ENCODE measurements at places on chromosomes 11 and 22. TPM values are rescaled to one million over a fixed set of nuclear protein-coding genes. Genes with fewer than 3 reads are reported as not detected.

DNA sequence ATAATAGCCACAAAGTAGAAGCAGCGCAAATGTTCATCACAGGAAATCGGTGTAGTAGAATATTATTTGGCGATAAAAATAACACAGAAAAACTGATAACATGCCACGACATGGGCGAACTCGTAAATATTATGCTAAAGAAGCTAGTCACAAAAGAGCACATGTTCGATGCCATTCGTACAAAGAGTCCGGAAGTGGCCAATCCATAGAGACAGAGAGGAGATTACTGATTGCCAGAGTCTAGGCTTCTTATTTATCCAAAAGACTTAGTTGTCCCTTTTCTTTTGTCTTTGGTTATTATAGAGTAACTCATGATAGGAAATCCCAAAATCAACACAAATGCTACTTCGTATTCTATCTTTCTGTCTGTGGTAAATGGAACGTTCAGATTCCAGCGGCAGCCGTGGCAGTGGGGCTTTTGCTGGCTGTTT, 56.5 kb downstream of the MED15 start:
- H3K4me3 ChIP-seq: no peak overlapping the region
- H3K27ac ChIP-seq: no peak overlapping the region
- no peaks in the 10 kb centered on the region for H3K27me3 ChIP-seq
- no peak for DNase-seq
- H3K36me3 ChIP-seq: no peaks in the 10 kb centered on the region

The CST6 gene
- total RNA-seq: not detected

GRCh38 chr11:126878913-126879482, 121.6 kb downstream of the KIRREL3 start:
- no peaks in the 10 kb centered on the region for H3K36me3 ChIP-seq
- H3K27ac ChIP-seq: no peak overlapping the region
- no peaks in the 10 kb centered on the region for H3K27me3 ChIP-seq
- H3K4me1 ChIP-seq: no peaks in the 10 kb centered on the region
- no peak for DNase-seq

DNA sequence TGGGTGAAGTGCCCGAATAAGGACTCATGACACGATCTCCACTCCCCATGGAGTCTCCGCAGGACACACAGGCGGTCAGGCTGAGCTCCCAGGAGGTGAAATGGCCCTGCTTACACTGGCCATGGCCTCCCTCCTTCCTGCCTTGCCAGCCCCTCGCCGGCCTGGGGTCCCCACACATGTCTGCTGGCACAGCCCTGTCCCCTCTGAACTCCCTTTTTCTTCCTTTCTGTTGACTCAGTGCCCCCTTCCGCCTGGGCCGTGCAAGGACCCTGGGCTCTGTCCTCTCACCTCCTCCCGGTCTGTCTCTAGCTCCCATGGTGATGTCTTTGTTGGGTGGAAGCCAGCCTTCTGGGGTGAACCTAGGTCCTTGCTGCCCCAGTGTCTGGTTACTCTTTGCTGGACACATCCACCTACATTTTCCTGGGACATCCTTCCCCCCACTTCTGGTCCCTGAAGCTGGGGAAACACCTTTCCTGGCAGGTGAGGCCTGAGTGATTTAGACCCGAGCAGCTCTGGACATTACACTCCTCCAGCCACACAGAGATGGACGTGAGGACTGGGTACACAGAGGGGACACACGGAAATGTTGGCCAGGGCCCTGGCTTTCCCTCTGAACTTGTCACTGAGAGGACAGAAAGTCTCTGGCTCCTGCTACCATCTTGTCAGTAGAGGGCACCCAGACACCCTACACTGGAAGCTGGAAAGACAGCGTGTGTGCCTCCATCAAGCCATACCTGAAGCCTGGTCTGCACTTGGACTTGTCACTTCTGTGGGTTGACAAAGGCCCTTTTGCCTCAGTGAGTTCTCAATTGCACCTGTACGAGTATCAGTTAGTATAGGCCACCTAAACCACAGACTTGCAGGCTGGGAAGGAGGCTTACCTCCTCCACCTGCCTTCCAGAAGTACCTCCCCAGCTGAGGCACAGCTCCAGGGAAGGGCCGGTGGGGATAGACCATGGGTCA, 864.3 kb downstream of the TBC1D22A start:
- no peaks in the 10 kb centered on the region for H3K27me3 ChIP-seq
- no peak overlapping the region for H3K27ac ChIP-seq
- no peaks in the 10 kb centered on the region for H3K4me1 ChIP-seq
- no peaks in the 10 kb centered on the region for H3K36me3 ChIP-seq

The MUC6 gene
- not detected for total RNA-seq

DNA sequence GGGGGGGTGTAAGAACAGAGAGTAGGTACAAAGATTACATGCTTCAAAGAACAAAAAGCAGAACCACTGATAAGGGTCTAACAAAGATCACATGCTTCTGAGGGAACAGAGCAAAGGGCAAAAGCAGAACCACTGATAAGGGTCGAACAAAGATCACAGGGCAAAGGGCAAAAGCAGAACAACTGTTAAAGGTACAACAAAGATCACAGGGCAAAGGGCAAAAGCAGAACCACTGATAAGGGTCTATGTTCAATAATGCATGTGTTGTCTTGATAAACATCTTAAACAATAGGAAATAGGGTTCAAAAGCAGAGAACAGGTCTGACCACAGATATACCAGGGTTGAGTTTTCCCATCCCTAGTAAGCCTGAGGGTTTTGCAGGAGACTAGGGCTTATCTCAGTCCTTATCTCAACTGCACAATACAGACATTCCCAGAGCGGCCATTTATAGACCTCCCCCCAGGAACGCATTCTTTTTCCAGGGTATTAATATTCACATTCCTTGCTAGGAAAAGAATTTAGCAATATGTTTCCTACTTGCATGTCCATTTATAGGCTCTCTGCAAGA, 81.9 kb upstream of the PGR start:
- no peak for DNase-seq
- no peaks in the 10 kb centered on the region for H3K4me1 ChIP-seq
- H3K36me3 ChIP-seq: no peaks in the 10 kb centered on the region
- H3K4me3 ChIP-seq: no peak overlapping the region

The KRTAP5-1 gene
- total RNA-seq: not detected

- H3K27me3 ChIP-seq: no peaks in the 10 kb centered on the region
- H3K4me1 ChIP-seq: no peaks in the 10 kb centered on the region
- no peak overlapping the region for H3K27ac ChIP-seq
- H3K4me3 ChIP-seq: no peak overlapping the region
- no peaks in the 10 kb centered on the region for H3K36me3 ChIP-seq
Observed at GRCh38 chr22:28507896-28508295, 171.7 kb downstream of the TTC28 start.

The ART5 gene
- total RNA-seq: 2.4 TPM

- H3K27me3 ChIP-seq: no peaks in the 10 kb centered on the region
- peak overlapping the region; percentile 71 for H3K4me3 ChIP-seq
- H3K27ac ChIP-seq: peak overlapping the region; percentile 49
- H3K4me1 ChIP-seq: no peaks in the 10 kb centered on the region
- H3K36me3 ChIP-seq: no peaks in the 10 kb centered on the region
Observed at GRCh38 chr22:41198027-41198580, 7.0 kb upstream of the L3MBTL2 start.

- no peak overlapping the region for H3K27ac ChIP-seq
- no peaks in the 10 kb centered on the region for H3K36me3 ChIP-seq
- no peaks in the 10 kb centered on the region for H3K27me3 ChIP-seq
- no peak for DNase-seq
Observed at GRCh38 chr11:33329705-33330329, 72.6 kb downstream of the HIPK3 start.

DNA sequence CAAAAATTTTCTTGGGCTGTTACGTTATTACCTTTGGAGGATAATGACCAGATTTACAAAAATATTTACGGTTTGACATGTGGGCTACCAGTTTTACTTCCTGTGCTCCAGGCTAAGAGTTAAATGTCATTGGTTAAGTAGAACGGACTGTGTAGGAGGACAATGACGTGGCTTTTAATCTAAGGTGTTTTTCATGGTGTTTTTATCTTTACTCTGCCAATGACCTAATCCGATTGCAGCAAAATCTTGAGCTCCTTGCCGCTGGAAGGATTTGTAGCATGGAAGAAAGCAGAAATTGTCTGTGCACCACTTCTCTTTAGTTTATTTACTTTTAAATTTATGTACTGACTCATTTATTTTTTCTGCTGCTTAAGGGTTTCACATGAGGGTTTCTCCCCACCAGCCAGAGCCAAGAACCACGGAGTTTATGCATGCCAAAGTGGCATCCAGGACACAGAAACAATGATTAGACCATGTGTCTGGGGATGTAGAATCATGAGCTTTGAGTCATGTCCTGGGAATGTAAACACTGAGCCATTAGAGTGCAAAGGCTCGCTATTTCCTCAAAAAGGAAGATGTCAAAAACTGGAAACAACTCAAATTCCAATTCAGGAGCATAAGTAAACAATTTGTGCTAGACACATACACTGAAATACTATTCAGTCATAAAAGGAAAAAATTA, 1.9 kb upstream of the CARD16 start:
- H3K36me3 ChIP-seq: no peaks in the 10 kb centered on the region
- H3K27me3 ChIP-seq: no peaks in the 10 kb centered on the region
- H3K4me3 ChIP-seq: no peak overlapping the region
- peak; percentile 18 for DNase-seq
- no peaks in the 10 kb centered on the region for H3K4me1 ChIP-seq
- H3K27ac ChIP-seq: peak overlapping the region; percentile 48

DNA sequence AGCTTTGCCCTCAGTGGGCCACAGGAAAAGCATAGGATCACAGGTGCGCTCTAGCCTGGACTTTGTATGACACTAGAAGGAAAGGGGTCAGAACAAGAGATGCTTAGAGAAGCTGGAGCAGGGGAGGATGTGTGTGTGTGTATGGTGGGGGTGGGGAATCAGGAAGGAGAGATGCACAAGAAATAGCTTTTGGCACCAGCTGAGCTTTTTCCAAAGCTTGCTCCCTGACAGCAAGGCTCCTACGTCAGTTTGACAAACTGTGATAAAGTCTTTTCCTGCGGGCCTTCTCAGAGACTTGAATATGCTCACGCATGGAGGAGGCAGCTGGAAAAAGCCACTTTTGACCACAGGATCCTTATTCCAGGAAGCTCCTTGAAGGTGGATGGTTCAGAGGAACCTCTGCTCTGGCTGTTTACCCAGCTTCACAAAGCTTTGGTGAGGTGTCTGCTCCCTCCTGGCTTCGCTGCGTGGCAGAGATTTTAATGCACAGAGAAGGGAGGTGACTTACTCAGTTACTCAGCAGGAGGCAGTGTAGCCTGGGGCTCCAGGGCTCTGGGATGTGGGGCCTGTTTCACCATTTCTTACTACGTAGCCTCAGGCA, 3.9 kb downstream of the CDC42EP1 start:
- peaks cover 31% of the 10 kb centered on the region for H3K4me1 ChIP-seq
- H3K27ac ChIP-seq: peak overlapping the region; percentile 100
- peak; percentile 30 for DNase-seq
- no peaks in the 10 kb centered on the region for H3K27me3 ChIP-seq

The FJX1 gene
- total RNA-seq: 48.5 TPM

DNA sequence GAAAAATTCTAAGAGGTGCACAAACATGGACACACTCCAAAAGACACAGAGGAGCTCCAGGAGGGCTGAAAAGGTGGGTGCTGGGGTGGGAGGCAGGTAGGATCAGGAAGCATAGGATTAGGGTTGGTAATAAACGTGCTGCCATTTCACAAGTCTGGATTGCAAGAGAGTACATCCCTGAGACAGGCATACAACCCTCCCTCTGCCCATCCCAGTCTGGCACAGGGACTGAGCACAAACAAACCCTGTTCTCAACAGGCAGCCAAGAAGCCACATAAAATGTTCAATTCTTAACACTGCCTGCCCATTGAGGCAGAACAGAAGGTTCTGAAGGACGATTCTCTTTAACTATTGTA, 18.5 kb downstream of the SLC35F2 start:
- no peaks in the 10 kb centered on the region for H3K4me1 ChIP-seq
- H3K4me3 ChIP-seq: no peak overlapping the region
- H3K36me3 ChIP-seq: no peaks in the 10 kb centered on the region
- no peaks in the 10 kb centered on the region for H3K27me3 ChIP-seq
- DNase-seq: no peak

The MIEF1 gene
- total RNA-seq: 23.0 TPM

The CBLIF gene
- total RNA-seq: not detected

- DNase-seq: no peak
- H3K4me3 ChIP-seq: no peak overlapping the region
- H3K27me3 ChIP-seq: no peaks in the 10 kb centered on the region
- no peaks in the 10 kb centered on the region for H3K36me3 ChIP-seq
Observed at GRCh38 chr11:120613264-120614226, 102.0 kb downstream of the GRIK4 start.

The OR9Q2 gene
- not detected for total RNA-seq

The FGF3 gene
- not detected for total RNA-seq

- peaks cover 3% of the 10 kb centered on the region for H3K27me3 ChIP-seq
- no peak overlapping the region for H3K4me3 ChIP-seq
- no peaks in the 10 kb centered on the region for H3K36me3 ChIP-seq
Observed at GRCh38 chr11:62238151-62238550, 3.9 kb upstream of the SCGB1D2 start.

DNA sequence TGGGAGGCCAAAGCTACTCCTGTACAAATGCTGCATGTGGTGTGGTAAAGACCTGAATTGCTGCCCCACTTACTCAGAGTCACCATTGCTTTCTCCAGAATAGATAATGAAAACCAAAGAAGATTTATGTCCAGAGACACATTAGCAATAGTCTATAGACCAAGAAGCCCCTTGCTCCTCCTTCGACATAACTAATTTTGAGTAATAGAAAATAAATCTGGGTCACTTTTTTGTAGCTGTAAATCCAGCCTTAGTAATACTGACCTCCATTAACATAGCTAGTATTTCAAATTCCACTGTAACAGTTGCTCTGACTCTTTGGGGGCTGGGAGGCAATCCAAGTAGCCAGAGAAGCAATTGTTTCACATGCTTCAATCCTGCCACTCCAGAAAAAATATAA, 145.9 kb downstream of the MAML2 start:
- H3K4me1 ChIP-seq: no peaks in the 10 kb centered on the region
- no peak overlapping the region for H3K27ac ChIP-seq
- H3K36me3 ChIP-seq: no peaks in the 10 kb centered on the region
- H3K4me3 ChIP-seq: no peak overlapping the region
- no peak for DNase-seq

The ROM1 gene
- total RNA-seq: 5.3 TPM

The TMPRSS13 gene
- total RNA-seq: not detected

DNA sequence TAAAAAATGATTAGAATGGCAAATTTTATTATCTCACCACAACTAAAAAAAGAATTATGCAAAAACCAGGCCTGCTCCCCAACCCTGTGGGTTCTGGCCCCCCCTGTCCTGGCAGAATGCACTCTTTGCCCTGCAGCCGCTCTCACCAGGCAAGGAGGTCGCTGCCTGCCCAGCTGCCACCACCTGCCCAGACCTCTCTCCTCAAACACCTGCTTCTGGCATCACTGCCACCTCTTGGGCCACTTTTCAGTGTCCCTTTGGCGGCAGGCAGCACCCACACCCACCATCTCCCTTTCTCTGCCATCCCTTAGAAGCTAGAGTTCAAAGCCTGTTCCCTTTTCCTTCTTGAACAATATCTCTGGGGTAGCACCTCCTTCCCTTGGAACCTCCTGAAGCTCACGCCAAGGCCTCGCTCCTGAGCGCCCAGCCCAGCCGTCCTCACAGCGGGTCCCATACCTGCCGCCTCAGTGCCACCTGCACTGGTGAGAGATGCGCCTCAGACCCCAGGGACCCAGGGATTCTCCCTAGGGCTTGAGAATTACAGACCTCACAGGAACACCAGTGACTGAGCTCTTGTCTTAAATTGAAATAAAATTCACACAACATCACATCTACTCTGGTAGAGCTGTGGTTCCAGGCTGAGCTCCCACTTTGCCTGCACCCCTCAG, 44.6 kb downstream of the SGSM3 start:
- H3K27ac ChIP-seq: no peak overlapping the region

The MMP1 gene
- total RNA-seq: not detected

GRCh38 chr11:72209101-72209500, 7.5 kb upstream of the FOLR2 start:
- H3K27me3 ChIP-seq: peaks cover 3% of the 10 kb centered on the region
- no peak overlapping the region for H3K27ac ChIP-seq
- H3K4me1 ChIP-seq: no peaks in the 10 kb centered on the region
- no peak for DNase-seq
- H3K4me3 ChIP-seq: no peak overlapping the region

The SLC22A6 gene
- total RNA-seq: not detected
